ENCODE measurements at places on chromosomes 7 and 10. TPM values are rescaled to one million over a fixed set of nuclear protein-coding genes. Genes with fewer than 3 reads are reported as not detected.

DNA sequence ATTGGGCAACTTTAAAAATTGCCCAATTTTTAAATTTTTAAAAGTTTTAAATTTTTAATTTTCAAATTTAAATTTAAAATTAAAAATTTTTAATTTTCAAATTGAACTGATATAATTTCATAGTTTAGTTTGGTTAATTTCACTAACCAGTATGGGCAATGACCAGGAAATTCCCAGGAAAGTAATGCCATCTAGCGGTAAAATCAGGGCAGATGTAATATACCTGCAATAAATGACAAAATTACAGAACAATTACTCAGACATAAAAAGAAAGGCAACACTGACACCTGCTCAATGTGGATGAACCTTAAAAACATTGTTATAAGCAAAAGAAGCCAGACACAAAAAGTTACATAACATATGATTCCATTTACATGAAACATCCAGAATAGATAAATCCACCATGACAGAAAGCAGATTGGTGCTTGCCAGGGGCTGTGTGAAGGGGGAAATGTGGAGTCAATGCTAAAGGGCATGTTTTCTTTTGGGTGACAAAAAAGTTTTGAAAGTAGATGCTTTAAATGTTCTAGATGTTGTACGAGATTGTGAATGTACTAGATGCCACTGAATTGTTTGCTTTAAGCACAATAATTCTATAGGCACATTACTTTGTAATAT is 28.6 kb upstream of the SLC16A12 start:
- no peaks in the 10 kb centered on the region for H3K36me3 ChIP-seq
- H3K27me3 ChIP-seq, result no peaks in the 10 kb centered on the region
- H3K27ac ChIP-seq, result no peak overlapping the region
- peak; percentile 23 for DNase-seq

DNA sequence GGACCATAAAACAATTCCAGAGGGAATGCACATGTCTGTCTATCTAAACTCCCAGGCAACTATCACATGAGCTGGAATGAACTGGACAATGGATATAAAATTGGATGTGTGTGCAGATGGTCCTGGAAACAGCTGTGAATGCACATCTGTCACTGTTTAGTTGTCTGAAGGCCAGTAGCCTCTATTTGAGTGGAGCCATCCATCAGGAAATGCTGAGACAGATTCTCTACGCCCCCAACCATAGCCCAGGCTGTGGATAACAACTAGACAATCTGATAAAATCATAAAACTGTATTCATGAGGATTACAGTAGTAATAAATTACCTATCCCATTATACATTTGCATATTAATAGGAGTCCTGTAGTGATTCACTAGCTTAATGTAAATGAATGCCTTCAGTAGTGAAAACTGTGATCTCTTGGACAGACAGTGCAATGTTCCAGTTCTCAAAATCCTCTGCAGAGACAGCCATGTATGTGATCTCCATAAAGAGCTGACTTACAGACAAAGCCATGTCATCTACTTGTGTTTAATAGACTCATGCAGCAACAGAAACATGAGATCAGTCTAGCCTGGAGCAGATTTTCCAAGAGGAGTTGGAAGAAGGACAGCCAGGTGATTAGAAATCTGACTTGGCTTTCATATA is 907.6 kb downstream of the KCNMA1 start:
- no peak for DNase-seq
- no peak overlapping the region for H3K27ac ChIP-seq
- H3K4me1 ChIP-seq, result no peaks in the 10 kb centered on the region
- no peaks in the 10 kb centered on the region for H3K27me3 ChIP-seq
- H3K36me3 ChIP-seq, result no peaks in the 10 kb centered on the region

- H3K4me3 ChIP-seq, result no peak overlapping the region
- H3K4me1 ChIP-seq, result peaks cover 8% of the 10 kb centered on the region
- H3K27me3 ChIP-seq, result no peaks in the 10 kb centered on the region
Measured at GRCh38 chr10:79559726-79560125, 481 bp downstream of the SFTPA2 start.

- no peaks in the 10 kb centered on the region for H3K4me1 ChIP-seq
- H3K36me3 ChIP-seq, result no peaks in the 10 kb centered on the region
- H3K4me3 ChIP-seq, result no peak overlapping the region
- no peaks in the 10 kb centered on the region for H3K27me3 ChIP-seq
Measured at GRCh38 chr10:111885046-111885445, 298.5 kb downstream of the GPAM start.

DNA sequence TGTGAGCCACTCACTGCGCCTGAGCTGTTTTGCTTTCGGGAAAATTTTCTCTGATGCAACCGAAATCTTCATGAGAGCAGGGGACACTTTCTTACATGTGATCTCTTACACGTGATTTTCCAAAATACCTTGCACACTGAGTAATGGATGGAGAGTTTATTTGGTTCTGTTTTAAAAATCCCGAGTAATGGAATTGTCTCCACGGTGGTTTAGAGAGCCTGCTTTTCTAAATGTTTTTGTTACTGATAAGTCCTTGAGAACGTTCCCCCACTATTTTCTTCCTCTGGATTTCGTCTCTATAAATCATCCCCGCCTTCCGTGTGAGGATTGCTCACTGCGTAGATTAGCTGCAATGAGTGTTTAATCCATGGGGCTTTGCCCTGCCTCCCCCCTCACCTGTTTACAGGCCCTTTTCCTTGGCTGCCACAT is 25.7 kb downstream of the CAMK1D start:
- H3K27ac ChIP-seq, result no peak overlapping the region
- no peak overlapping the region for H3K4me3 ChIP-seq
- no peak for DNase-seq
- no peaks in the 10 kb centered on the region for H3K27me3 ChIP-seq
- H3K36me3 ChIP-seq, result no peaks in the 10 kb centered on the region
- no peaks in the 10 kb centered on the region for H3K4me1 ChIP-seq

DNA sequence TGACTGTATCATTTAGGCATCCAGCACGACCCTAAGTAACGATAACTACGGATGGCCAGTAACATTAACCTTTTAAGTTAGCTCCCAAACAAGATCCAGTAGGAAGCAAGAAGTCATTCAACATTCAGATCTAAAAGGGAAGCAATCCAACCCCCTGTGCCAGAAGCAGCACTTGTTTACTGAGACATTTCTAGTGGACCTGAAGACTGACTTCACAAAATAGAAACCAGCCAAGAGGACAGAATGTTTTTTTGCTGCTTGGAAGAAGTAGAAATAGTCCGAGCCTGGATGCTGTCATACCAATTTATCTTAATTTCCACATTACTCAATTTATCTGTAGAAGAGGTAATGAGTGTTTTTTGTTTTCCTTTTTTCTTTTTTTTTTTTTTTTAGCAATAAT is 88.0 kb upstream of the CTTNBP2 start:
- no peak for DNase-seq
- H3K4me1 ChIP-seq, result peaks cover 3% of the 10 kb centered on the region

GRCh38 chr7:104961821-104962220 is 52.2 kb upstream of the KMT2E start:
- H3K36me3 ChIP-seq, result no peaks in the 10 kb centered on the region
- no peak overlapping the region for H3K27ac ChIP-seq
- H3K4me1 ChIP-seq, result peaks cover 3% of the 10 kb centered on the region
- H3K4me3 ChIP-seq, result no peak overlapping the region
- H3K27me3 ChIP-seq, result no peaks in the 10 kb centered on the region
- no peak for DNase-seq

DNA sequence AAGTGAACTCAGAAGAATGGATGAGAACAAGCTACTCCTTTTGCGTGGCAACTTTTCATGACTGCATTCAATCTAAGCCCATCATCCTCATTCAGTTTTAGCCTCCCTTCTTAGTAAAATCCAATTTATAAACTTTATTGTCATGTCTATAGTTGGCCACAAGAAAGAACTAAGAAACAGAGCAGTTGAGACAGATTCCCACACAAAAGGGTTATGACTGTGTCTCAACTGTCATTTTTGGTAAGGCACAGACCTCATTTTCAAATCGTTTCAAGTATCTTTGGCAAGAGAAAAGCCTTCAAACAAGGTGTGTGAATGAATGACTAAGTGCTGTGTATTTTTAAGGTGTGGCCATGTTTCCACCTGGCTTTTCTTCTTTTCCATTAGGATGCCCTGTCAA is 84.2 kb upstream of the CREB5 start:
- no peaks in the 10 kb centered on the region for H3K4me1 ChIP-seq
- H3K27me3 ChIP-seq, result no peaks in the 10 kb centered on the region
- DNase-seq, result no peak
- no peak overlapping the region for H3K4me3 ChIP-seq
- H3K36me3 ChIP-seq, result no peaks in the 10 kb centered on the region

DNA sequence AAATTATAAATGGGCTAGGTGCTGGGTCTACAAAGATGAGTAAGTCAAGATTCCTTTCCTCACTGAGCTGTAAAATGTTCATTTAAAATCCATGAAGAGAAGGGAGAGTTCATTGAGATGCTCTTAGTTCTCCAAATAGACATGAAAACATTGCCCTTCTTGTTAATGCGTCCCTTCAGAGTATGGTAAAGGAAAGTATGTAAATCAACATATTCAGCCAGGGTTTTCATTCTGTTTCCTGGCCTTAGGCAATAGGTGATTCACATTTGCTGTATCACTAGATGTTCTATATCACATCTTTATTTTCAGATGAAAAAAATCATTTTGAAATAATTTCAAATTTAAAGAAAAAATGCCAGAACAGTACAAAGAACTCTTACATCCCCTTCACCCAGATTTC is 5.4 kb downstream of the ANKIB1 start:
- H3K27ac ChIP-seq, result no peak overlapping the region
- H3K27me3 ChIP-seq, result no peaks in the 10 kb centered on the region
- no peak for DNase-seq
- H3K36me3 ChIP-seq, result no peaks in the 10 kb centered on the region
- no peak overlapping the region for H3K4me3 ChIP-seq

DNA sequence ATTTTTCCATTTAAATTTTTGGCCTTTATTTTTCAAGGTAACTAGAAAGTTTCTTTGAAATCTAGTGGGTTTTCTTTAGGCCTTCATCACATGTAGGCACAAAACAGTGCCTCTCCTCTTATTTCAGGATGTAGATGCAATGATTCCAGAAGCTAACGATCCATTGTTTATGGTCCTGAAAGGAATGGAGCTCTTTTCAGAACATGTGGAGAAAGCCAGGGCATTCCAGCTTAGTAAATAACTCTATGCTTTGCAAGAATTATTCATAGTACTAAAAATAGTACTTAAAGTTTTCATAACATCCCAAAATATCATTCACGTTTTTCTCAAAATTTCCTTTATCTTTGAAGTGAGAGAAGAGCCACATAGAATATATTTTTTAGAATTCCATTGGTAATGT is 91.3 kb downstream of the DYNC1I1 start:
- no peak for DNase-seq
- no peak overlapping the region for H3K4me3 ChIP-seq
- no peaks in the 10 kb centered on the region for H3K27me3 ChIP-seq
- no peak overlapping the region for H3K27ac ChIP-seq

DNA sequence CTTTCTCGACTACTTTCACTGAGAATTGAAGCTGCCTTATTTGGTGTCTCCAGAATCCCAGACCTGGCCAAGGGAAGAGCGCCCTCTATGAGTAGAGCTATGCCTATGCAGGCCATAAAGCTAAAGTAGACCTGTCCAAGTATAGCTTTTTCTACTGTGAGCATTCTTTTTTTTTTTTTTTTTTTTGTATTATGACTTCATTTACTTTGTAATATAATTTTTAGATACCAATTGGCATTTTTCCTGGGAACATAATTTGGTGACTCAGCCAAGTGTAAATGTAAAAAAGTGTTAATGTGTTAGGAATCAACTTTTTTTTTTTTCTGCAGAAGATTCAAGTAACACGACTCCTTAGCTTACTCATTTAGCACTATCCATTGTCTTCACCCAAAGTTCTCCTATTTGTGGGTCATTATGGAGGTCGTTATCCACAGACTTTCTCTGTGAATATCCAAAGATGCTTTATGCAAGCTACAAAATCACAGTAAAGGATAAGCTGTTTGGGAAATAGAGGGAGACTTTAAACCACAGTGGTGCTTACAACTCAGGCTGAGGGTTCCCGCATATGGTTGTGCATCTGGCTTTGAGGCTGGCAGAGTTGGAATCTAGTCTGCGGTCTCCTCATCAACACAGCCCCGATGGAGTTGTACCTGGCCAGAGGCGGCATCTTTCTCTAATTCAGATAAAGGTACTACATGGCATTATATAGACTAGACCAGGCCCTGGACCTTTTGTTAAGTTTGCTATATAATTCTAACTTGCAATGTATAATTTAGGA is 1040.2 kb upstream of the SORCS1 start:
- no peak overlapping the region for H3K4me3 ChIP-seq
- no peaks in the 10 kb centered on the region for H3K4me1 ChIP-seq
- no peaks in the 10 kb centered on the region for H3K27me3 ChIP-seq

Gene ELFN1
- total RNA-seq, result 0.12 TPM

Gene ZNF117
- 4.8 TPM for total RNA-seq
